Activated naive CD4-positive, alpha-beta T cell treated with Interleukin-2 at 50 U/mL for 16 hours (primary cell): ENCODE measurements at places on chromosomes 6 and 20.

- DNase-seq = no peak
Measured at GRCh38 chr20:51492167-51493092, 50.1 kb downstream of the NFATC2 start.

- no peak for DNase-seq
Measured at GRCh38 chr6:26594131-26594498, 2.6 kb upstream of the ABT1 start.

DNA sequence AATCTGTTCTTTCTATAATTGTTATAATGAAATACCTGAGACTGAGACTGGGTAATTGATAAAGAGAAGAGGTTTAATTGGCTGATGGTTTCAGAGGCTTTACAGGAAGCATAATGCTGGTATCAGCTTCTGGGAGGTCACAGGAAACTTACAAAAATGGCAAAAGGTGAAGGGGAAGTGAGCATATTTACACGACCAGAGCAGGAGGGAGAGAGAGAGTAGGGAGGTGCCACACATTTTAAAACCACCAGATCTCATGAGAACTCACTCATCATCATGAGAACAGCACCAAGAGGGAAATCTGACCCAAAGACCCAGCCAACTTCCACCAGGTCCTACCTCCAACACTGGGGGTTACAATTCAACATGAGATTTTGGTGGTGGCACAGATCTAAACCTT, 2.6 kb upstream of the SIRPB1 start:
- DNase-seq = no peak

GRCh38 chr6:41079080-41079479, 6.3 kb downstream of the NFYA start:
- no peak for DNase-seq

DNA sequence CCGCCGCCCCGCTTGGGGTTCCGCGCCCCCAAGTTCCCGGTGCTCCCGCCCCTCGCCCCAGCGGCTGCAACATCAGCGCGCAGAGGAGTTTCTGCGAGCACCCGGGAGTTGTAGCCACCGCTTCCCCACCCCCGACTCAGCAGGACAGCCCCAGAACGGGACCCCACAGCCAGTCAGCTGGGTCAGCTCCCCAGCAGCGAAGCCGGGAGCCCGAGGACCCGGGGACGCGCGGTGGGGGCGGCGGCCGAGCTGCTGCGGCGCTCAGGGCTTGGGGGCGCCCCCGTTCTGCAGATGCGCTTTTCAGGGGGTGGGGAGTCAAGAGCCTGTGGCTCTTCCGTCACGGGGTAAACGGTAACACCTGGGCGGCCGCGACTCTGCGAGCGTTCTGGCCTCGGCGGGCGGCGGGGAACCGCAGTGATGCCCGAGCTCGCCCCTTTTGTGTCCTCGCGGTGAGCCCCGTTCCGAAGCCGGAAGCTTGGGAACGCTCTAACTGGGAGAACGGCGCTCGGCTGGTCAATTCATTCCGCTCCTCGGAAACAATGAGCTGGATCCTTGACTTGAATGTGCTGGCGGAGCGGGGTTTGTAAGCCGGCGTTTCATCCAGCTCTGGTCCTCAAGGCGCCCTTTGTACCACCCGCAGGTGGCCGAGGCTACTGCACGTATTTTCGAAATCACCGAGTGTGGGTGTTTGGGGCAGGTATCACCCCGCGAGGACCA, 774 bp downstream of the PLEKHG1 start:
- peak; percentile 79 for DNase-seq

GRCh38 chr6:161100072-161100471, 108.5 kb downstream of the MAP3K4 start:
- DNase-seq = no peak

DNA sequence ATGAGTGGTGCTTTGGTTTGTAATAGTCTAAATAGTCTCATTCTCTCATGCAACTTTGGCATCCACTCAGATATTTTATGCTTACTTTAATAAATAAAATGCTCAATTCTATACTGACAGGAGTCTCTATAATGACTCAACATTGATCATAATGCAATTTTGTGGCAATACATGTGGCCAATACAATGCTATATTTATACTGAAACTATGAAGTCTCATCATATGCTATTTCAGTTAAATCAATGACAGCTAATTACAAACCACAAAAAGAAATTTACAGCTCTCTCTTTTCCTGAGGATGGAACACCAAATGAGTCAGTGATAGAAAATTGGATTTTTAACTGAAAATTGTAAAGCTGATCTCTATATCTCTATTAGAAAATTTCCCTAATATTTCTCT, 77.1 kb downstream of the WASF1 start:
- no peak for DNase-seq

- no peak for DNase-seq
Measured at GRCh38 chr6:128112494-128112893, 211.6 kb upstream of the THEMIS start.

DNA sequence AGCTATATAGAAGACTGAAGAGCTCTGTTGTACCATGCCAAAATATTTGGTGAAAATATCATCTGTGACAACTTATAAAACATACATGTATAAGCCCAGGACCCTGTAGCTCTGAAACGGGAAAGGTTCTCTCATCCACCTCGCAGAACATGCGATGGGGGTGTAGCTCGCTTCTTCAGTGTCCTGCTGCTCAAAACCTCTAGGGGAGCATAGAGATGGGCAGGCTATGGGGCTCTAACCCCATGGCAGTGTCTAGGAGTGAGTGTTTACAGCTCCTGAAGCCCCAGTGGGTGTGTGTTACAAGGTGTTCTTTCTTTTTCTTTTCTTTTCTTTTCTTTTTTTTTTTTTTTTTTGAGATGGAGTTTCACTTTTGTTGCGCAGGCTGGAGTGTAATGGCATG, 505.2 kb upstream of the SYNCRIP start:
- no peak for DNase-seq

- DNase-seq = no peak
Measured at GRCh38 chr6:138695193-138695592, 78.4 kb upstream of the CCDC28A start.

DNA sequence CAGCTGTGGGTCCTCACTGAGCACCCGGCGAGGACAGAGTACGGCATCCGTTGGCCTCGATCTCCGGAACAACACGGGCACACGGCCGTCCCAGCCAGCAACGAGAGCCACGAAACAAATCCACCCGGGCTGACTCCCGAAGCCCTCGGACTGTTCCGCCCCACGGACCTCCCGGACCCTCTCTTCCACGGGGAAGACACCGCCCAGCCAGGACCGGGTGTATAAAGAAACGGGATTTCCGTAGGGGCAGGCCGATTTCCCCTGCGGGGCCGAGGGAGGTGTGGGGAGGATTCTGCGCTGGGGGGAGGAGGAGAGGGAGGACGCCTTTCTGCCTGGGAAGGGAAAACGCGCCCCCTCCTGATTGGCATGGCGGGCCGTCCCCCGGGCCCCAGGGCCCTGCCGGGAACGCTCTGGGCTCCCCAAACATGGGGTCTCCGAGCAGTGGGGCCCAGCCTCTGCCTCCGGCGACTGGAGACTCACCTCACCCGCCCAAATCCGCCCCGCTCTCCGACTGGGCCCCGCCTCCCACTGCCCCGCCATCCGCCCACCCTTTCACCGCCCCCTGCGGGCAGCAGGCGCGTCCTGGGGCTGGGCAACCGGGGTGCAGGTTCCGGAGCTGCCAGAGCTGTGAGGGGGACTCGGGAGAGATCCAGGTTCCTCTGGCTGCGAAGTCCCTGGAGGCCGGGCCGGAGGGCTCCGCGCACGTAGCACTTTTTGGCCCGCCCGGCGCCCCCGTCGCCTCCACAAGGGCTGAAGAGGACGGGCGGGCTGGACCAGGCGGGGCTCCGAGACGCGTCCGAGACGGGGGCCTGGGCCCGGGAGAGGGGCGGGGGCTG, 679 bp upstream of the PPDPF start:
- peak; percentile 67 for DNase-seq

GRCh38 chr6:558089-558488, 98.8 kb downstream of the HUS1B start:
- DNase-seq = no peak
